Activated naive CD4-positive, alpha-beta T cell treated with anti-CD3 and anti-CD28 coated beads for 36 hours (primary cell): ENCODE measurements at places on chromosomes 12 and 14. TPM values are rescaled to one million over a fixed set of nuclear protein-coding genes. Genes with fewer than 3 reads are reported as not detected.

GRCh38 chr12:66072135-66072534 is 58.4 kb downstream of the LLPH start:
- no peaks in the 10 kb centered on the region for H3K36me3 ChIP-seq
- H3K4me1 ChIP-seq: peaks cover 4% of the 10 kb centered on the region
- no peak for DNase-seq
- no peak overlapping the region for H3K4me3 ChIP-seq

DNA sequence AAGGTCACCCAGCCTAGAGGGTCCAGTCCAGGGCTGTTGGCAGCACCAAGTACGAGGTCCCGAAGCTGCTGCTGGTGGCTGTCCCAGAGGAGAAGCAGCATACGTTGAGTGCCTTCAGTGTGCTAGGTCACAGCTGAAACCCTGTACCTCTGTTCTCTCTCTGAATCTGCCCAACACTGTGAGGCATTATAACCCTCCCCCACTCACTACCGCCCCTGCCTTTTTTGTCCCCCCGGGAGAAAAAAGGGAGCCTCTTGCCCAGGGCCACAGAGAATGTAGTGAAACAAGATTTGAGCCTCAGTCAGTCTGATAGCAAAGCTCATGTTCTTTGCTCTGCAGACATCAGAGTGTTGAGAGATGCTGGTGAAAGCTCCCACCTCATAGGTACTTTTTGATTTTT is 53.4 kb downstream of the PPP2R5C start:
- peak overlapping the region; percentile 70 for H3K4me3 ChIP-seq
- H3K27ac ChIP-seq: peak overlapping the region; percentile 93
- peaks cover 80% of the 10 kb centered on the region for H3K4me1 ChIP-seq
- DNase-seq: peak; percentile 49
- peaks cover 36% of the 10 kb centered on the region for H3K36me3 ChIP-seq

DNA sequence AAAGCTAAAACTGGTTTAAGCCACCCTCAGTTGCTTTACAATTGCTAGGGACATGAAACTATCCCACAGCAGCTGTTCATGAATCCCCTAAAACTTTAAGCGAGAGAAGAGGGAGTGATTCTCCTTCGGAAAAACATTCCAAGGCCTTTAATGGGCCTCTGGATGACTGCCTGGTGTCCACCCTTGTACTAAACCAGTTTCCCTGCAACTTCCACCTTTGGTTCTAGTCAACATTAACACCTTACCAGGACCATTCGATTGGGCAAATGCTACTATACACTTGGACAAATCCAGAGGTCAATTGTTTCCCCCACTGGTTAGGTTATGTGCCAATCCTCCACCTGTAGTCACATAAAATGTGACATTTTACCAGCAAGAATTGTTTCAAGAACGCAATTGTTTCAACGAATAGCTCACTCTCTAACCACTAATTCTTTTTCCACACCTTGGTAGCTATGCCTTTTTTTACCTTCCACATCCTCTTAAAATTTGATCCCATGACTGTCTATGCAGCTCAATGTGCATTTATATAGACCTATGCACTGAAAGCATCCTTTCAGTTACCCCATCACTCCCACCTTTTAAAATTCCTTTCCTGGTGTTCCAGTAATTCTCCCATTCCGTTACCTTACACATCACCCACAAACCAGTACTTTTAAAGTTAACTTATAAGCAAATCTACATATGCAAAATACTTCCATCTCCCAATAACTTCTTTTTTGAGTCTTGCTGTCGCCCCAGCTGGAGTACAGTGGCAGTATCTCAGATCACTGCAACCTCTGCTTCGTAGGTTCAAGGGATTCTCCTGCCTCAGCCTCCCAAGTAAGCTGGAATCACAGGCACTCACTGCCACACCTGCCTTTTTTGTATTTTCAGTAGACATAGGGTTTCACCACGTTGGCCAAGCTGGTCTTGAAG is 3.6 kb downstream of the UBC start:
- no peak for DNase-seq
- peak overlapping the region; percentile 56 for H3K4me3 ChIP-seq
- peak overlapping the region; percentile 64 for H3K27ac ChIP-seq
- H3K4me1 ChIP-seq: peaks cover 44% of the 10 kb centered on the region

GRCh38 chr12:109098183-109098604 is 797 bp downstream of the UNG start:
- H3K27me3 ChIP-seq: no peaks in the 10 kb centered on the region
- DNase-seq: peak; percentile 38
- peaks cover 24% of the 10 kb centered on the region for H3K36me3 ChIP-seq

GRCh38 chr12:124919521-124920352 is 5.3 kb upstream of the UBC start:
- H3K27me3 ChIP-seq: no peaks in the 10 kb centered on the region
- H3K4me3 ChIP-seq: peak overlapping the region; percentile 68
- peak overlapping the region; percentile 100 for H3K27ac ChIP-seq
- H3K36me3 ChIP-seq: peaks cover 3% of the 10 kb centered on the region
- peak; percentile 81 for DNase-seq

DNA sequence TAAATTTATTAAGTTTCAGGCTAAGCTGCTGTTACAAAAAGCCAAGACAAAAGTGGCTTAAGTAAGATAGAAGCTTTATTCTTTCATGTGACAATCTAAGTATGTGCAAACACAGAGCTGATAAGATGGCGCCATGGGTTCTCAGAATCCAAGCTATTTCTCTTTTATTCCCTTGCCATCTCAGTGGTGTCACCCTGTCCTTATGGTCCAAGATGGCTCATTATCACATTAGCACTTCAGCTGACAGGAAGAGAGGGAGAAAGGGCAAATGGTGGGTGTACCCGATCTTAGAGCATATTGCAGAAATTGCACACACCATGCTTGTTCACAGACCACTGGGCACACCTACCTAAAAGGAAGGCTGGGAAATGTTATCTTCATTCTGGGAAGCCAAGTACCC is 211.7 kb downstream of the TMTC2 start:
- no peak overlapping the region for H3K27ac ChIP-seq
- no peaks in the 10 kb centered on the region for H3K27me3 ChIP-seq
- H3K4me3 ChIP-seq: no peak overlapping the region

GRCh38 chr12:50536831-50537537 is 32.2 kb downstream of the DIP2B start:
- no peak overlapping the region for H3K4me3 ChIP-seq
- peak overlapping the region; percentile 47 for H3K27ac ChIP-seq
- no peaks in the 10 kb centered on the region for H3K27me3 ChIP-seq
- H3K36me3 ChIP-seq: peaks cover 2% of the 10 kb centered on the region
- no peak for DNase-seq

DNA sequence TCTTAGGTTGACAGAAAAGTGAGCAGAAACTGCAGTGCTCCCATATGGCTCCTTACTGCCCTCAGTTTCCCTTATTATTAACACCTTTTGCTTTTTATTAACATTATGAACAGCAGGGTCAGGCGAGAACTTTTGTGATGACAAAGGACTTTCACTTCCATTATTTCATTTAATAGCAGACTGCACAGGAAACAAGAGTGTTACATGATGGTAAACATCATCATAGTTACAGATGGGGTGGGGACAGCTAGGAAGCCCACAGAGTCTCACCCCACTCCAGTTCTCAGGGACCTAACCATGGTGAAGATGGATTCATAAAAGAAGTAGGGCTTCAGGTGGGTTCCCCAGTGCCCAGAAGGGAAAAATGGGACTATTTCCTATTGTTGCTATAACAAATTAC is 110.1 kb upstream of the PELI2 start:
- H3K4me3 ChIP-seq: no peak overlapping the region
- H3K36me3 ChIP-seq: no peaks in the 10 kb centered on the region
- H3K27ac ChIP-seq: no peak overlapping the region
- peaks cover 23% of the 10 kb centered on the region for H3K4me1 ChIP-seq
- DNase-seq: no peak

EML1 gene
- 1.2 TPM for total RNA-seq

INHBC gene
- total RNA-seq: not detected
